ENCODE measurements at places on chromosomes 1 and 21. TPM values are rescaled to one million over a fixed set of nuclear protein-coding genes. Genes with fewer than 3 reads are reported as not detected.

Gene TGFB2
- 23.5 TPM for total RNA-seq

Gene ADAMTS5
- not detected for total RNA-seq

Gene CFHR3
- total RNA-seq: 0.10 TPM

Gene TRIM58
- total RNA-seq: not detected

Gene LRRN2
- total RNA-seq: 15.6 TPM

Gene GORAB
- total RNA-seq: 6.7 TPM

Gene HSD3B2
- not detected for total RNA-seq

Gene BTBD8
- total RNA-seq: 0.55 TPM

Gene DAB1
- not detected for total RNA-seq

Gene RGS13
- not detected for total RNA-seq

Gene CACNA1S
- total RNA-seq: not detected

Gene BPNT1
- 17.0 TPM for total RNA-seq

Gene LY9
- 0.06 TPM for total RNA-seq

Gene SPRR2A
- total RNA-seq: not detected

Gene SLAMF6
- total RNA-seq: not detected

Gene SH2D1B
- total RNA-seq: 0.12 TPM

Gene CD53
- total RNA-seq: not detected

Gene SMIM1
- 2.1 TPM for total RNA-seq

Gene GNL2
- 54.1 TPM for total RNA-seq

Gene FMO4
- total RNA-seq: 0.49 TPM

Gene OLFML3
- 4.4 TPM for total RNA-seq

Gene BEND5
- total RNA-seq: not detected

Gene NUAK2
- total RNA-seq: 31.2 TPM

Gene FCMR
- total RNA-seq: 7.0 TPM

Gene CA6
- total RNA-seq: not detected

Gene AK5
- 7.8 TPM for total RNA-seq

Gene C1orf94
- not detected for total RNA-seq

Gene NID1
- total RNA-seq: 4.1 TPM

Gene MRPL9
- 78.5 TPM for total RNA-seq

Gene STUM
- not detected for total RNA-seq

Gene NEK2
- 49.7 TPM for total RNA-seq

Gene CHI3L1
- not detected for total RNA-seq

Gene OR2W3
- total RNA-seq: not detected

Gene PLEKHA6
- total RNA-seq: 22.2 TPM

Gene KRTAP19-3
- not detected for total RNA-seq

Gene RHD
- total RNA-seq: not detected

Gene NR1I3
- not detected for total RNA-seq

Gene MROH9
- total RNA-seq: not detected

Gene ANGPTL3
- not detected for total RNA-seq

Gene TMPRSS3
- not detected for total RNA-seq

Gene EVA1C
- total RNA-seq: 39.8 TPM

Gene KLHL17
- 18.0 TPM for total RNA-seq

Gene SPATA45
- not detected for total RNA-seq

Gene TNFRSF8
- not detected for total RNA-seq

Gene ZNF593OS
- 0.36 TPM for total RNA-seq

Gene TINAGL1
- 0.69 TPM for total RNA-seq

Gene FMO2
- not detected for total RNA-seq

Gene OR2L2
- 0.02 TPM for total RNA-seq

Gene CENPL
- total RNA-seq: 14.8 TPM

Gene QSOX1
- total RNA-seq: 82.0 TPM

Gene RPE65
- total RNA-seq: not detected

Gene SHE
- 0.05 TPM for total RNA-seq

Gene CFHR1
- total RNA-seq: 0.24 TPM

Gene S100A8
- not detected for total RNA-seq

Gene FAF1
- total RNA-seq: 39.0 TPM

Gene OR2AK2
- total RNA-seq: not detected

Gene NUP133
- 18.0 TPM for total RNA-seq

Gene SPRR3
- not detected for total RNA-seq
